Stimulated activated effector memory CD8-positive, alpha-beta T cell treated with anti-CD3 and anti-CD28 coated beads, Interleukin-12 subunit alpha, Interleukin-12 subunit beta, amount 100 ng/mL, for 72 hours (primary cell): ENCODE measurements at places on chromosomes 7 and 10.

DNA sequence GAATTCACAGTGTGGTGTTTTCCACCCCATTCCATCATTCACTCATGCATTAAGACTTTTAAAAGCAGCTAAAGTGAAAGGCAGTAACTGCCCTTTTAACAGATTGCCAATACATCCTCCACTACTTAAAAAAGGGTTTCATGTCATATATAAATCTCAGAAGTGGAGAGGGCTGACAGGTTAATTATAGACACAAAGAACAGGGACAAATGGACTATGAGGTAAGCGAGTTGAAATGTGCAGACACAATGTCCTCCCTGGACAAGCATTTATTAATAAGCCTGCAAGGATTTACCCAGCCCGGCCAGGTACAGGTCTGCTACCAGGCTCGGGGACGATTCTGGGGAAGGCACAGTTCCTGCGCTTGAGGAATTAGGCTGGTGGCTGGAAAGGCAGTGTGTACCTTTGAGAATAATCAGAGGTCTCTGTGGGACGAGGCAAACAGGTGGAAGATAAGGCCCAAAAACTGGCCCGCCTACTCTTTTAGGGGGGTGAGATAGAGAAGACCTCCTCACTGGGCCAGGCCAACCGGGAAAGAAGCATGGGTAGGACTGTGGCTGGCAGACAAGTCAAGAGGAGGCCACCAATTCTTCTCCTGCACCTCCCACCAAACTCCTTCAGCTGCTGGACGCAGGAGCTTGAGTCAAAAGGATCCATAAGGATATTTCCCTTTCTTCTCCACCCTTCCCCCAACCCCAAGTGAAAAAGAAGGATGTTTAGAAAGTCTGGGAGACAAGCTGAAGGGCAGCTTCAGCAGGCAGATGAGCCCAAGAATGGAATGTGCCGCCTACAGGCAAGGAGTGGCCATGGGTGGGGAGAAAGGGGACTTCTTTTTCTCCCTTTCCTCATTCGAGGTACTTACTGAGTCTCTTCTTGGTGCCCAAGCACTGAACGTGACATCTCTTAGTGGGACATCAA lies 1.5 kb downstream of the PDLIM1 start:
- DNase-seq = no peak

- DNase-seq = no peak
Measured at GRCh38 chr10:74333174-74333573, 182.2 kb downstream of the ADK start.

- DNase-seq = peak; percentile 8
Measured at GRCh38 chr7:123823898-123824753, 20.8 kb upstream of the HYAL4 start.

DNA sequence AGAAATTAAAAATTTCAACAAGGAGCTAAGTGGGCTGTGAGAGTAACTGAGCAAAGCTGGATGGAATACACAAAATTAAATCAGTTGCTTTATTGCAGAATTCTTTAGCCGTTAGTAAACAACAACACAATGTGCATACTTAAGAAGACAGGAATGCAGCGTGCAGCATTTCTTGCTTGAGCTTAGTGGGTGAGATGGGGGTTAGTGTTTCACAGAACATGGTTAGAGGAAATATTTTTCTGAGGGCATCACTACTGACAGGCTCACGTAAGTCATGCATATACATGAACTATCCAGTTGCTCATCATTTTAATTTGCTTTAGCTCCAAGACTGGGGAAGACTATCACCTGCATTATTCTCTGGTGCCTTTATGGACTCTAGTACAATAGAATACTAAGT lies 80.8 kb downstream of the CD36 start:
- DNase-seq = no peak

DNA sequence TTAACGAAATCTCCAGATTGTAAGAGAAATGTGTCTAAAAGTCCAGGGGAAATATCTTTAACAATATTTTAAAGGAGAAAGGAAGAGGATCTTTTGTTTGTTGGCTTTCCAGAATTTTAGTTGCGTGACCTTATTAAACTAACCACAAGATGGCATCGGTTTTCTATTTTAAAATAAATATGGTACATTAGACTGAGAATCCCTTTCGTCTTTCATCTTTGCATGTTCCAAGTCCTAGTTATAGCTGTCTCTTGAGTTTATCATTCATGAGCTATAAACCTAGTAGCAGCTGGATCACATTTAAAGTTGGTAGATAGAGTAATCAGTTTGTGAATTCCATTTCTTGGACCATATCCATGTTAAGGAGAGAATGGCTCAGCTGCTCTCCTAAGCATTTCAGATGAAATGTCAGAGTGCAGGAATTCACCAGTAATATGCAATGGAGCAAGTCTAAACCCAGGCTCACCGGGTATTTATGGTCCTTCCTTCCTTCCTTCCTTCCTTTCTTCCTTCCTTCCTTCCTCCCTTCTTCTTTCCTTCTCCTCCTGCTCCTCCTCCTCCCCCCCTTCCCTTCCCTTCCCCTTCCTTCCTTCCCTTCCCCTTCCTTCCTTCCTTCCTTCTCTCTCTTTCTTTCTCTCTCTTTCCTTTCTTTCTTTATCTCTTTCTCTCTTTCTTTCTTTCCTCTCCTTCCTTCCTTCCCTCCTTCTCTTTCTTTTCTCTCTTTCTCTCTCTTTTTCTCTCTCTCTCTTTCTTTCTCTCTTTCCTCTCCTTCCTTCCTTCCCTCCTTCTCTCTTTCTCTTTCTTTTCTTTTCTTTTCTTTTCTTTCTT lies 57.8 kb upstream of the RAB18 start:
- no peak for DNase-seq

DNA sequence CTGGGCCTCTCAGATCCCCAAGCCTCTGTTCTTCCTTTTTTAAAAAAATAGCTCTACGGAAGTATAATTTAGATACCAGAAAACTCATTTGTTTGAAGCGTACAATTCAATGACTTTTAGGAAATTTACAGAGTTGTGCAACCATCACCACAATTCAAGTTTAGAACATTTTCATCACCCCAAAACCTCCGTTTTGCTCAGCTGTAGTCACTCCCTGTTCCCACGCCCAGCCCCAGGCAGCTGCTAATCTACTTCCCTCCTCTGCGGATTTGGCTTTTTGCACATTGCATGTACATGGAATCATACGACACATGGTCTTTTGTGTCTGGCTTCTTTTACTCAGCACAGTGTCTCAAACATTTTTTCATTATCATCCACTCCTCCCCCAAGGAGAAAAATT lies 229.2 kb downstream of the TCF7L2 start:
- no peak for DNase-seq

DNA sequence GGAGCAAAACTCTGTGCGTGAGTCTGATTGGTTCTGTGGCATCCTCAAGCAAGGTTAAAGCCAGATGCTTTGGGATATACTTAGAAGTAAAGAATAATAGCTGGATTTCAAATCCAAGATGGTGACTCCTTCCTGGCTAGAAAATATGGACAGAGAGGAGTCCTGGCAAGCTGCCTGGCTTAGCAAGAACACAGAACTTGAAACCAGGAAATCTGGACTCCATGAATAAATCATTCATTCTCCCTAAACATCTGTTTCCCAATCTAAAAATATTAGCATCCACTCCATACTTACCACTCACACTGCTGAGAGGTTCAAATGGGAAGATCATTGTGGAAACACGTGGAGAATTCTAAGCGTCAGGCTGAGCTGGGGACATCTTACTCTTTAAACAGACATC lies 1074.1 kb upstream of the AUTS2 start:
- DNase-seq = no peak

DNA sequence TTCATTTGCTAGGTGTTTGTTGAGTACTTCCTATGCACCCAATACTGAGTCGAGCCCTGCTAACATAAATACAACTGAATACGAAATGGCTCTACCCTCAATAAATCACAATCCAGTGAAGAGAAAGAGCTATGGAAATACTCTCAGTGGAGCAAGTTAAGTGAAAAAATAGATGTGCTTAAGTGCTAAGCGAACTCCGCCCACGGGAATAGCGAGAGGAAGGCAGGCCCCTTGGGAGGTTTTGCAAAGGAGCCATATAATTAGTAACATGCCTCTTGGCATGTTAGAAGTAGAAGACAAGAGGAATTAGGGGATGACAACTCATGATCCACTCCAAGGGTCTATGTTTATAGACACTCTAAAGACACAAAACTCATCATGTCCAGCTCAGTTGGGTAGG lies 42.8 kb upstream of the TSPAN33 start:
- no peak for DNase-seq

DNA sequence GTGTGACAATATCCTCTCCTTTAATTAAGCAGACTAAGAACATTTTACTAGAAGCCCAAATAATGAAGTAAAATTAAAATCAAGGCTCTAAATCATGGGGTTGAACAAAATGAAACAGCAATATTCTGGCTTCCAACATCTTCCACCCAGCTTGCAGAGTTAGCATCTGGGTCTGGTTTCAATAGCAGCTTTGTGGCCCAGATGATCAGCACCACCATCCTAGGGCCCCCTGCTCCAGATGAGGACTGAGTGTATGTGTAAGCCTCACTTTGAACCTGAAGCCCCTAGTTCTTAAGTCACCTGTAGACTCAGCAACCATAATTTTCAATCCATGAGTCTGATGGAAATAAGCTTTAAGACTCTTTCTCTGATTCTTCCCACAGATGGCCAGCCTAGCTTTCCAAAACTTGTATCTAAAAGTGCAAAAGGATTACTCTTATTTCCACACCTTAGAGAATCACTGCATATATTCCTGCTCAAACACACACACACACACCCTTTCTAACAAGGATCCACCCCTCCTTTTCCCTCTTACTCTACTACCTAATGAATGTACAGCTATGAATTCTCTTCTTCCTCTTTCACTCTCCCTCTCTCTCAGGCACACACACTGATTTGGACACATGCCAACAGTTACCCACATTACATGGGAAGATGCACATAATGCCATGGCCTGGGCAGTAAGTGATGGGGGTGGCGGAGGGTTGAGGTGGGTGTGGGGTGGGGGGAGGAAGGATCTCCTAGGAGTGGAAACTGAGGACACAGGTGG lies 3.5 kb downstream of the DENND11 start:
- DNase-seq = no peak

GRCh38 chr7:22672846-22673680 lies 53.9 kb upstream of the IL6 start:
- DNase-seq = no peak

- DNase-seq = no peak
Measured at GRCh38 chr10:34786464-34786863, 28.6 kb downstream of the PARD3 start.
